ENCODE measurements at places on chromosomes 6 and 20.
A peak's percentile ranks its signal among the peaks of the same experiment; 100 is the strongest.

DNA sequence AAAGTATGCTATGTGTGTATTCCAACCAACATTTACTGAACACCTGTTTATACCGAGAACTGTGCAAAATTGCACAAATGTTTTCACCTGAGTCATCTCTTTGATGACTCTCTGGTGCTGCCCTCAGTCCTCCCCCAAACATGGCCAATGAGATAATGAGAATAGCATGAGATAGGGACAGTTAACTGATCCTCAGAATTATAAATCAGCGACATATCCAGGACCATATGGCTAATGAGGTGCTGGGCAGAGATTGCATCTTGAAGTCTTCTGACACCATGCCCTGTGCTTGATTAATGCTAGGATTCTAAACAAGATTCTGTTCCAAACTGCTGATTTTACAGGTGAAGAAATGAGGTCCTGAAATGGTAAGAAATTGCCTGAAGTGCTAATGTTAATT, 13.0 kb downstream of the CLVS2 start:
- no peak for DNase-seq

- DNase-seq: no peak
Measured at GRCh38 chr6:41644297-41644879, 6.1 kb downstream of the MDFI start.

DNA sequence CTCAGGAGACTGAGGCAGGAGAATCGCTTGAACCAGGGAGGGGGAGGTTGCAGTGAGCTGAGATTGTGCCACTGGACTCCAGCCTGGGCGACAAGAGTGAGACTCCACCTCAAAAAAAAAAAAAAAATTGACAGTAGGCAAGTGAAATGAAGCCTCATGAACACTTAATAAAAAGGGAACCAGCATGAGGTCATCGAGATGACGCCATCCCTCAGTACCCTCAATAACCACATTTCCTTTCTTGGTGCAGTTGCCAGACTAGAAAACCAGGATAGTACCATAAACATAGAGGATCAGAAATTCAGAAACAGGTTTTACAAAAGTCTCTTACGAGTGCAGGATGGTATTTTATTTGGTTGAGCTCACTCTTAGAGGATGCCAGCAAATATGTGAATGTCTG, 584.1 kb downstream of the MAFB start:
- DNase-seq: no peak

DNA sequence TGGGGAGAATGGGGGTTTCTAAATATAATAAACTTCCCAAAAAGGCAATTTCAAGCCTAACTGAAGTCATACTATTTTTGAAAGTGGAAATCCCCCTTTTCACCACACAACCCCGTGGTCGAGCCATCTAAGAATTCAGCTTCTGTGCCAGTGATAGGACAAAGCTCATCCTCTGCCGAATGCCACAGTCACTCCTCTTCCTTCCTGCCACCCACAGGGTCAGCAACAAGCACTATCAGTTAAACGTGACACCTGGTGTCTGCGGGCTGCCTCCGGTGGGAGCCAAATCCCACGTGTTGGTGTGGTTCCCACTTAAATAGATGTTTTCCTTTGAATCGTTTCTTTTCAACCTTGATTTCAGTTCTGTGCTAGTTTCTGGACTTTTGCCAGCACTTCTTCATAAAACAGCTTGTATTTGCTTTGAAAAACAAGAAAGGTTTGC, 60.7 kb downstream of the TNFAIP3 start:
- DNase-seq: no peak

- DNase-seq: no peak
Measured at GRCh38 chr6:110757926-110758325, 57.3 kb downstream of the CDK19 start.

- no peak for DNase-seq
Measured at GRCh38 chr6:88785478-88785877, 177.9 kb downstream of the RNGTT start.

DNA sequence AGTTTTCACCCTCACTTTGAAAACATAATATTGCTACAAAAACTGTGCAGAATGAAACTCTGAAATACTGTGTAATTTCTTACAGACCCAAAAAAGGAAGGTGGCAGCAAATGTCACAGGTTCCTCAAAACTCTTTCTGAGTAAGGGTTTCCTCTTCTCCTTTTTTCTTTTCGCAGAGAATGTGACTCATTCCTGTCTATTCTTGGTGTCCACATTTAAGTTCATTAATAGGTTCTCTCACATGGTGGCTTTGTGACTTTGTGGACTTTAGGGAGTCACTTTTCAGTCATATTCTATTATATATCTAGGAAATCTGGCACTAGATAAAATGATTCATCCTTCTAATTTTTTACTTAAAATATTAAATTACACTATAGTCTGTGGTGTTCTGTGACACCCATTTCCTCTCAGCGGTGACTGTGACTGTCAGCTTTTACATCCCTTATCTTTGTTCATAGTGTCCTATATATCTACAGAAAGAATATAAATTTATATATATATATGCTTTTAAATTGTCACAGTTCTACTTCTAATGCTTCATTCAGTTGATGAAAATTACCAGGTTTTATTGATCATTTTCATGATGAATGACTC, 126.8 kb upstream of the HCRTR2 start:
- DNase-seq: no peak

DNA sequence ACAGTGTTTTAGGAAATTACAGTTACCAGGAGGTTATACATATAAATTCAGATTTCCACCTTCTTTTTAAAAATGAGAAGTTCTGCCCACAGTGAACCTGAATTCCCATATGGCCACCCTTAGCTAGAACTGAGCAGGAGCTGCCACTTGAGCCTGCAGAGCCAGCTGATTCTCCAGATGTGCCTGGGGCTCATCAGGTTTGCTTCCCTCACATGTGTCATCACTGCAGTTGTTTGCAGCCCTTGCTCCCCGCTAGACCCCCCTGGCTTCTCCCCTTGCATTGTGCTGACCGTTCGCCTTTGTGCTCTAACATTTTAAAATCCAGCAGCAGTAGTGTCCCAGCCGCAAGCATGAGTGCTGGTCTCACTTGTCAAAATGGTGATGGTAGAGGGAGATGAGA, 131.1 kb downstream of the UTRN start:
- DNase-seq: no peak

DNA sequence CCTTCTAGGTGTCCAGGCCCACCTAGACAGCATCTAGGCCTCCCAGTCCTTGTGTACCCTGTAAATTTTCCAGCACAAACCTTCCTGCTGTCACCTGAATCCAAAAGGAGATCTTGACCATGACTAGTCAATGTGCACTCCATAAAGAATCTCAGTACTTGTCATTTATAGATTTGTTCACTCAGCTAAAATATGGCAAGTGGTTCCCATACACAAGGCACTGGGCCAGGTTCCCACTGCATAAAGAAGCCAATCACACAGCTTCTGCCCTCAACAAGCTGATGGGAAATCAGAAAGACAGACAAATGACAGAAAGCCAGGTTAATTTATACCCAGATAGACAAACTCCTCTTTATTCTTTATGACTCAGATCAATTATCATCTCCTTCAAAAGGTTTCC, 526.8 kb downstream of the CD83 start:
- DNase-seq: no peak

DNA sequence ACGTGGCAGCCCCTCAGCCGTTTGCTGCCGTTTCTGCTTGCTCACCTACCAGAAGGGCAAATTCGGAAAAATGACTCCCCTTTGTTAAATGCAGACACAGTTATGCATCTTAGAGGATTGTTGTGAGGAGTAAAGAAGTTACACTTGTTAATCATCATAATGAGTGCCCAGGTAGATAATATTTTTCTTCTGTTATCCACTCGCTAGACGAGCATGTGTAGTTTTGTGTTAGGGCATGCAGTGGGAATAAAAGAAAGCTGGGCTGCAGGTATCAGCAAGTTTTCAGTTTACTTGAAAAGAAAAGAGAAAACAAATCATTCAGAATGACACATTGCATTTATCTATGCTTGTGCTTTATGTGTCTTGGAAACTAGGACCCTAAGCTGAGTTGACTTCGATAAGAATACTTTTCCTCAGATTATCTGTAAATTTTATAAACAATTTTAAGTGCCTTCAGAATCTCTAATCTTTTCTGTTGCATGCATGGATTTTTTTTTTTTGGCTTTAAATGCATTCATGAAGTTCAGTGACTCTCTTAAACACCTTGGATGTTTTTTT, 365.3 kb downstream of the QKI start:
- DNase-seq: no peak

DNA sequence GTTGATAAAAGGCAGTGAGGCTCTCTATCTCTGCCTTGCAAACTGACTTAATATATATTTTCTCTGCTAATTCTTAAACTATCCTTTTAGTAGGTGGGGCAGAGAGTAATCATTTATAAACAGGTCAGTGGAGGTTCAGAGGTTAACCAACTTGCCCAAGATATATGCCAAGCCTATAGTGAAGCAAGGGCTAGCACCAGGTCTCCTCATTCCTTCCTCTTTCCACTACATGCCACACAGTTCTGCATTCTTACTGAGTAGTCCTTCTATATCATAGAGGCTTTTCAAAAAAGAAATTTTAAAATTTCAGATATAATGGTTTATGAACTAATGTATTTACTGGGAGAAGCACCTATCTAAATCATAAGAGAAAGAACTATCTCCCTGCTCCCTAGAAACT, 8.5 kb downstream of the ARG1 start:
- DNase-seq: no peak

GRCh38 chr6:157896932-157897331, 73.9 kb downstream of the SNX9 start:
- DNase-seq: no peak

- DNase-seq: no peak
Measured at GRCh38 chr20:48054051-48054450, 268.8 kb upstream of the SULF2 start.

- DNase-seq: no peak
Measured at GRCh38 chr6:12138381-12138780, 126.3 kb downstream of the HIVEP1 start.

GRCh38 chr6:168873278-168874190, 380.1 kb downstream of the THBS2 start:
- DNase-seq: no peak

- DNase-seq: peak; percentile 20
Measured at GRCh38 chr6:96899019-96899418, 1.3 kb upstream of the NDUFAF4 start.

DNA sequence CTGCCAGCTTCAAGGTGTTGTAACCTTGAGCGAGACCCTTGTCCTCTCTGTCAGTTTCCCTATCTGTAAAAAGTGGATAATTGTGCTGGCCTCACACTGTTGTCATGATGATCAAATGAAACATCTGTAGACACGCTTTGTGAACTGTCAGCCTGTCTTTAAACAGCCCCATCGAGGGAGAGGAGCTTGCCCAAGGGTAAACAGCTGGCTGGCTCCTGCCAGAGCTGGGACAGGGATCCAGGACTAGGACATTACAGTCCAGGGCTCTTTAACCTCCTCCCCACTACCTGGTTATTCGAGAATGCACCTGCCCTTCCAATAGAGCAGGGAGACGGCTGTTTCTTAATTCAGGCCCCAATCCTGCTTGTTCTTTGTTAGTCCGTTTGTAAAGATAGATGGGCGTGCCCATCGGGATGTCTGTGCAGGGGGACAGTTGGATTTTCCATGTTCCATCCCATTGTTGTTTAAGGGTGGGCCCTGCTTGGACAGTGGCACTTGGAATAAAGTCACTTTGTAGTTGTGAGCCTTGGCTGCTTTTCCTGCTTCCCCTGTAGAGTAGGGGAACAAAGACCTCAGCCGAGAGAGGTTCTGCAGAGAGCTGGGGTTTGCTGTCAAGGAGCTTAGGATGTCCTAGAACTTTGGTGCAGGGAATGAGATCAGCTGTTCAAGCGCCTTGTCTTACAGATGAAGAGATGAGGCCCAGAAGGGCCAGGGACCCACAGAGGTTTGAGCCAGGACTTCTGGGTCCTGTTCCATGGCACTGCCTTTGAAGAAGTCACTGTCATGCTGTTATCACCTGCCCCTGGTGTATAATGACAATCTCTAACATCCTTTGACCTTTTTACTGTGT, 77.9 kb upstream of the MYL9 start:
- no peak for DNase-seq

GRCh38 chr20:47237715-47238114, 118.8 kb downstream of the ZMYND8 start:
- DNase-seq: no peak

DNA sequence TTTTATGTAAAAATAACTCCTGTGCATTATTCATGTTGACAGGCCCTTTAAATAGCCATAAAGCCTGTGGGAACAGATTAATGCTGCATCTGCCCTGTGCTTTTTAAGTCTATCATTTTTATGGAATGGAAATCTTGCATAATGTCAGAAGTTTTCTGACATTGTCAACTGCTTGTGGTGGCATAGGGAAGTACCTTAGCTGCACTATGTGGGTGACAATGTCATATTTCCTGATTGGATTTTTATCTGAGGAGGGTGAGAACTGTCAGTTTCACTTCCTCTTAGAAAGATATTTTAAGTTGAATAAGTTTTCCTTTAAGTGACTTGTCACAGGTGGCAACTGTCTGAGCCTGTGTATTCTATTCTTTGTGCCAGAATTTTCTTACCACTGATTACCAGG, 267.9 kb downstream of the PLCB1 start:
- DNase-seq: no peak

- DNase-seq: no peak
Measured at GRCh38 chr20:53652090-53652858, 58.6 kb upstream of the ZNF217 start.

DNA sequence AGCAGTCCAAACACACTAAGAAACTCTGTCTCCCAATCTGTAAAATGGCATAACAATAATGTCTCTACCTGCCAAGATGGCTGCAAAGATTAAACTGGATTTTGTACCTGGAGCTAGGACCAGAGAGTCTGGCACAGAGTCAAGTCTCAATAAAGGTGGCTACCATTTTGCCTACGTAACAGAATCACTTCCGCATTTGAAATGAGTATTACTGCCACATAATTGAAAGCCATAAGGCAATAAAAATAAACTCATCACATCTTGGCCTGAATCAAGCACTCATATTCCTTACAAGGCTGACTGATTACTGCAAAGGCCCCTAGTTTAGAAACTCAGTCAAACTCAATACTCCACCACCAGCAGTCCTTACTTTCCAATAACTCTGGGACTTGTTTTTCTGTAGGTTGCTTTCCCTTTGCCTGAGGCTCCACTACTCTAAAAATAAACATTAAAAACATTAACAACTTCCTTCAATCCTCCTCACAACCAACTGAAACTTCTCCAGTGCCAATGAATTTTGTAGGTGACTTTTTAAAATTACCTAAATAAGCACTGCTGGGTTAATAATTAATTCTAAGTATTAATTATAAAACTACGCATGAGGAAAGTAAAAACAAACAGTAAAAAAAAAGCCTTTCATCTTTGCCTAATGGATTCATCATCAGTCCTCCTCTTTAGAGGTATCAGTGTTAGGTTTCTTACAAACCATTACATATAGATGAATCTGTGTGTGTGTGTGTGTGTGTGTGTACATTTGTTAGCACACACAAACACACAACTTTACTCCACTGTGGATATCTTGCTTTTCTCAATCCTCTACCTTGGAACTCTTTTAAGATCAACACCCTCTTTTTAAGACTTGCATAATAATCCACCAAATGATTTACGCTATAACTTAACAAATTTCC, 3.7 kb downstream of the KIF16B start:
- no peak for DNase-seq

DNA sequence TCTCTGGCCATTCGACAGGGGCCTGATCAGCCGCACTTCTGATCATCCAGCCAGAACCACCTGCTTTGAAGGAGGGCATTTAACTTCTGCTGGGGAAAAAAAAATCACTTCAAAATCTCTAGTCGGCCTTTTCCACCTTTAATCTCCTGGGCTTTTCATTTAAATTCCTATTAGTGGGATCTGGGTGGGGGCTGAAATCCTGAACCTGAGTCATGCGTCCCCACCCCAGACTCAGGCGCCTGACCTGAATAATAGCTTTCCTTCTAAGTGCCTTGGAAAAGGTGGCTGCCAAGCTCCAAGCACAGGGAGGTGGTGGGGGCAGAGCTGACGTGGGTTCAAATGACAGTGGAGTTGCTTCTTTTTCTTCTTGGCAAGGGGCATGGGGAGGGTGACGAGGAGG, 246.0 kb upstream of the EXOC2 start:
- no peak for DNase-seq

Measured in DMS153 (cell line).